Glomerular endothelial cell (primary cell): ENCODE measurements at places on chromosomes 5 and 9. TPM values are rescaled to one million over a fixed set of nuclear protein-coding genes. Genes with fewer than 3 reads are reported as not detected.

- DNase-seq: no peak
These were observed 21.1 kb downstream of the HMGXB3 start for GRCh38 chr5:150021491-150022157.

The ECSCR gene
- total RNA-seq: 345 and 393 TPM in 2 replicates

DNA sequence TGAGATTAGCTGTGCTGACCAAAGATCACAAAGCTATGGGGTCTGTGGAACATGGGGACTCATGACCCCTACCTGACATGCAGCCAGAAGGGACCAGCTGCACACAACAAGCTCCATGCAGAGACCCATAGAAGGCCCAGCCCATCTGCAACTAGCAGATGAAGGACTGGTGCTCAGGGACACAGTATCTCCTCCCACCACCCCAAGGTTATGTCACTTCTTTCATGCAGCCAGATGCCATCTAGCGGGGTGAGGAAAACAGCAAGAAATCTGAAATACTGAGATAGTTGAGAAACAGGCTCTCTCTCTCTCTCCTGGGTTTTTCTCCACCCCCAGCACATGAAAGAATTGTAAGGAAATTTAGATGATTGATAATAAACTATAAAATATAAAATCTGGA, 161.3 kb upstream of the DAPK1 start:
- DNase-seq: no peak

The SPDL1 gene
- total RNA-seq: 15.3 and 23.6 TPM in 2 replicates

The PCDHGA1 gene
- total RNA-seq: 0.39 and 1.2 TPM in 2 replicates

The ANKRD55 gene
- 0.47 and 1.2 TPM in 2 replicates for total RNA-seq

The RORB gene
- total RNA-seq: 0.29 TPM in 1 of 2 replicates, not detected in the other

GRCh38 chr5:128014578-128014977, 69.0 kb upstream of the SLC12A2 start:
- no peak for DNase-seq

The PAEP gene
- not detected in 2 replicates for total RNA-seq

- no peak for DNase-seq
These were observed 145.0 kb upstream of the PCA3 start for GRCh38 chr9:76619197-76619596.

The FSTL4 gene
- total RNA-seq: 0.18 TPM in 1 of 2 replicates, not detected in the other

The OBP2B gene
- not detected in 2 replicates for total RNA-seq

DNA sequence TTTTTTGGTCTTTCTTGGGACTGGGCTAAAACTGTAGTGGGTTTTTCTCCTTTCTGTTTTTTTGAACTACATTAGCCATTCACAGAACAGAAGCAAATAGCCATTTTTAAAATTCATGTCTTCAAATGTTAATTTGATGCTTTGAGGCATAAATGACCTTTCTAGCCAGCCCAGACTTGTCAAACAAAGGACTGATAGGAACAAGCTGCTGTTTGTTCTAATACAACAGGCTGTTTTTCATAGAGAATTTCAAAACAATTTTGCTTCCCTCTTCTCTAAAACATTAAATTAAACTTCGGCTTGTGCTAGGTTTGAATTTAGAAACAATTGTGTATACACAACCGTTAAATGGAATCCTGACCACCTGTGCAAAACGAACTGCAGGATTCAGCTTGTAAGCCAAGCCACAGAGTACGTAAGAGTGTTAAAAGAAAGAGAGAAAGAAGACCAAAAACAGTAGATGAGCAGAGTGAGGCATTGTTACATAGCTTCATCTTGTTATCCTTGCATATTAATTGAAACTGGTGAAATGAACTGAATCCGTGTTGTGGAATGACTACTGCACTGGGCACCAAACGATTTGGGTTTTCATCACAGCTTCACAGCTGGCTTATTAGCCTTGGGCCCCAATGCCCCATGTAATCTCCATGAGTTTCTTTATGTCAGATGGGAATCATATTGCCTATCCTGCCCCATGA, 100.0 kb downstream of the ZSWIM6 start:
- no peak for DNase-seq

The PTGDS gene
- total RNA-seq: not detected in 2 replicates

- DNase-seq: no peak
These were observed 217.3 kb upstream of the IL12B start for GRCh38 chr5:159547466-159548195.

The VLDLR gene
- total RNA-seq: 18.0 and 33.3 TPM in 2 replicates

- no peak for DNase-seq
These were observed 125.9 kb upstream of the ACTBL2 start for GRCh38 chr5:57608542-57608941.

DNA sequence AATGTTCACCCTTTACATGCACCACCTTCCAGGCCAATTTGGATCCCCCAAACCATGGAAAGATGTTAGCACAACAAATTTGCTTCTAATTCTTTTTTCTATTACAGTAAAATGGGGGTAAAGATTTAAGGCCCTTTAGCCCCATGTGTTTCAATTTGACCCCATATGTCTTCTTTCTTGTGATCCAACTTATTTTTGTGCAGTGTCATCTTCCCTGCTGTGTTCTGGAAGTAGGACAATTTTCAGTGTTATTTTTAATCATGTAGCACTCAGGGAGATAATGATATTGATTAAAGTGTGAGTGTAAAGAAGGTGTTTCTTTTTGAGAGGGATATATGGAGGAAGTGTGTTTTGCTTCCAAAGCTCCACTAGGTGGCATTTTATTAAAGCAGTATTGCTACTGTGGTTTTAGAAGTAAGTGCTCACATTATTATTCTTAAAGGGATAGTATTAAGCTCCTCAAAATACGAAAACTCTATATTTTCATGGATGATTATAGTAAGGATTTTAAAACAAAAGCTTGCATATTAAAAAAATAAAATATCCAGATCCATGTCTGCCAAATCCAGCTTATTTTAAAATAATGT, 118.7 kb upstream of the ATP10B start:
- DNase-seq: no peak
